ENCODE measurements at places on chromosomes 4 and X.

- no peak for DNase-seq
Measured at GRCh38 chrX:1391370-1391706, 575 bp downstream of the SLC25A6 start.

DNA sequence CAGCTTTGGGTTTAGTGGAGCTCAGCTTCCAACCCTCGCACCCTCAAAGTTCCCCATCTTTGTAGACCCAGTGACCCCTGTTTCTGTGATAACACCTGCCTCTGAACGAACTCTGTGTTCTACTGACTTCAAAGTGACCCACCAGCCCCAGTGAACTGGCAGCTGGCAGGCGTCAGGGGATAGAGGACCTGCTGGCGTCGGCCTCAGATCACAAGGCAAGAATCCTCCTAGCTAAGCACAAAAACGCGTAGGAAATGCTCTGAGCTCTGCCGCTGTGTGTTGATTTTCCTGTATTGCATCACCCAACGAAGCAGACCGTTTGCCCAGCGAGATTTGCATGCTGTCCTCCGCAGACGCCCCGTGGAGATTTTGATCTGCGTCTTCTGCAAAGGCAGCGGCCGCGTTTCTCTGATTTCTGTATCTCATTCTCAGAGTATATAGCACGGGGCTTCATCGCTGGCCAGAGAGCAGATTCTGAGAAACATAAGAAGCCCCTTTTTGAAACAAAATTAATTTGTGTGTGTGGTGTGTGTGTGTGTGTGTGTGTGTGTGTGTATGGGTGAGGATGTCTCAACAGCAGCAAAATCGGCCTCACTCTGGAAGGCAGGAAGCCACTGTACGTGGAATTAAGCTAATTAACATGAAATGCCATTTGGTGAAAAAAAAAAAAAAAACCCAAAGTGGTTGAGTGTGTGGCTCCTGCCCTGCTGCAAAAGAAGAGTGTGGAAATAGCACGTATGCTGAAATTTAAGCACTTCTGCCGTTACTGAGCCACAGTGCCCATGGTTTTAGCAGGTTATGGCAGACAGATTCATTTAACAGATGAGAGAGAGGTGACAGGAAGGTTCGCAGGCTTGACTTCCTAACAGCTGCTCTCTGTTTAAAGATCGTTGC lies 29.2 kb upstream of the ASMTL start:
- DNase-seq = no peak

DNA sequence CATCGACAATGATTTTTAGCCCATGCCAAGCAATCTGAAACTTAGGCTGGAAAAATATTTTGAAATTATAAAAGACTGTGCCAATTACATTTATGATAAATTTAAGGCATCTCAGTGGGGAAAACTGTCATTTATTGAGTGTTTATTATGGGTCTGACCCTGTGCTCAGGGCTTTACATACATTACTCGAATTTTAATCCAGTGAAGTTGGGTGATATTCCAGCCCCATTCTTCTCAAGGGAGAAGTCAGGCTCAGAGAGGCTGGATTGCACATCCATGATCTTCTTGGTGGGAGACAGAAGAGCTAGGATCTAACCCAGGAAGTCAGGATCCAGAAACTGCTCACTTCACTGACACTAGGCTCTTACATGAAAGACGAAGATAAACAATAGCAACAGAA lies 260.8 kb downstream of the QDPR start:
- no peak for DNase-seq

- no peak for DNase-seq
Measured at GRCh38 chr4:74188912-74189311, 31.0 kb downstream of the MTHFD2L start.

DNA sequence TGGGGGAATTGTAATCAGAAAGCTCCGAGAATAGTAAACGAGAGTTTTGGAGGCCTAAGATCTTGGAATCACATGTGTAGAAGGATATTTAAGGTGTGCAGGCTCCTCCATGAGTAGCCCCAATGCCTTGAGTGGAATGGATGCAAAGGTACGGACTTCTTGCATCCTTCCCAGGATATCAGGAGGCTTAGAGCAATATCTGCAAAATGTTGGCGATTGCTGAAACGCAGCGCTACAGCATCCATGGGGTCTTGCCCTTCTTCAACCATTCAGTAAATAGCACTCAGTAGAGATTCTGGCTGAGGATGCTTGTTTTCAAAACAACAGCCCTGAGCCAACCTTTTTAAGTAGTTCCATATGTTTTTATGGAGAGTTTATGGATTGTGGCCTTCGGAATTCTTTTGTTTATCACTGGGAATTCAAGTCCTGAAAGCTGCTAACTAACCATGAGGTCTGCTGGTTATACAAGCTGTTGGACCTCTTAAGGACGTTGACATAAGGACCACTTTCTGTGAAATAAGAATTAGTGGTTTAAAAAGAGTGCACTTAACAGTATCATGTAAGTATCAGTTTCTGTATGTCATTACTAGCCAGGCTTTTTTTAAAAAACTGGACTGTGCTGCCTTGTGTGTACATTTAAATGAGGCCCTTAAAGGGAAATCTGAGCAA lies 228.8 kb upstream of the PGRMC2 start:
- no peak for DNase-seq

- DNase-seq = no peak
Measured at GRCh38 chr4:139167774-139168444, 9.1 kb downstream of the ELF2 start.

- DNase-seq = no peak
Measured at GRCh38 chr4:105894660-105895582, at the start of gene NPNT. TSS of gene NPNT (plus strand) at chr4:105895471. CDS start at chr4:105895653, 182 bp downstream.

DNA sequence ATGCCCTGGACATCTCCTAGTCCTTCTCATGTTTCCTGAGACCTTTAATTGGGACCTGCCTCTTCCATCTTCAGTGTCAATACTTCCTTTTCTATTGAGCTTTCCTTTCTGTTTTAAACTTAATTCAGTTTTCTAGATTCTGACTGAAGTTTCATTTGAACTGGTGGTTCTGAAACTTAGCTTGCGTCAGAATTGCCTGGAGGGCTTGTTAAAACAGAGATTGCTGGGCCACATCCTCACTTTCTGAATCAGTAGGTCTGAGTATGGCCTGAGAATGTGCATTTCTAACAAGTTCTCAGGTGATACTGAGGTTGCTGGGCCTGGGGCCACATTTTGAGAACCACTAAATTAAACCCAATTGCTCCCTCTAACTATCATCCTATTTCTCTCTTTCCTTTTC lies 152.1 kb upstream of the DGKK start:
- DNase-seq = no peak

DNA sequence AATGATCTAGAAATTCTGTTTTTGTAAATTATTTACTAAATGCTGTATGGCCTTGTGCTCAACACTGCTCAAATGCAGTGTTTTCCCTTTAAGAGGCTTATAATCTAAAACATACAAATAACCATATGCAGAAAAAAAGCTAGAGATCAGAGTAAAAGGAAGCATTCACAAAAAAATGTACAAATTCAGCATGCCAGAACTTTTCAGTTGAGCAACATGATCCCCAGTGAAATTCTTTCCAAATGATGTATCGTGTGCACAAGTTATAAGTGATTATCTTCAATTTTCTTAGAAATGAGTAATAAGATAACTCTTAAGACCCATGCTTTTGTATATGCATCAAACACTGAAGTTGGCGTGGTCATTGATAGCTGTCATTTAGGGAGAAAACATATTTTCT lies 5.0 kb downstream of the GPC3 start:
- no peak for DNase-seq

- DNase-seq = no peak
Measured at GRCh38 chr4:76767983-76768382, 130.0 kb downstream of the SOWAHB start.

DNA sequence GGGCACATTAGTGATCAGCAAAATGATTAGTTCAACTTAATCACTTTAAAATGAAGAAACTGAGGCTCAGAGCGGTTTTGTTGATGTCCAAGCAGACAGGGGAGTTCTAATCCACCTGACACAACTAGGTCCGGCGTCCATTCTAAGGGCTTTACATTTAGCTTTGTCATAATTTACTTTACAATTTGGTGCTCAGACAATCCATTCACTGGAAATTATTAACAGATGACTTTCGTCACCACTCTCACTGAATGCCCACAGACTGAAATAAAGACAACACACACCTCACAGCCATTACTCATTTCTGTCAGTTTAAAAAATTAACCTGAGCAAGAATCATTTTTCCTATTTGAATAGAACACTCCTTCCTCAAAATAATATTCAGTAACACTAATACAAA lies 10.8 kb downstream of the NR3C2 start:
- no peak for DNase-seq

- no peak for DNase-seq
Measured at GRCh38 chr4:1964971-1965370, 43.8 kb downstream of the NELFA start.

DNA sequence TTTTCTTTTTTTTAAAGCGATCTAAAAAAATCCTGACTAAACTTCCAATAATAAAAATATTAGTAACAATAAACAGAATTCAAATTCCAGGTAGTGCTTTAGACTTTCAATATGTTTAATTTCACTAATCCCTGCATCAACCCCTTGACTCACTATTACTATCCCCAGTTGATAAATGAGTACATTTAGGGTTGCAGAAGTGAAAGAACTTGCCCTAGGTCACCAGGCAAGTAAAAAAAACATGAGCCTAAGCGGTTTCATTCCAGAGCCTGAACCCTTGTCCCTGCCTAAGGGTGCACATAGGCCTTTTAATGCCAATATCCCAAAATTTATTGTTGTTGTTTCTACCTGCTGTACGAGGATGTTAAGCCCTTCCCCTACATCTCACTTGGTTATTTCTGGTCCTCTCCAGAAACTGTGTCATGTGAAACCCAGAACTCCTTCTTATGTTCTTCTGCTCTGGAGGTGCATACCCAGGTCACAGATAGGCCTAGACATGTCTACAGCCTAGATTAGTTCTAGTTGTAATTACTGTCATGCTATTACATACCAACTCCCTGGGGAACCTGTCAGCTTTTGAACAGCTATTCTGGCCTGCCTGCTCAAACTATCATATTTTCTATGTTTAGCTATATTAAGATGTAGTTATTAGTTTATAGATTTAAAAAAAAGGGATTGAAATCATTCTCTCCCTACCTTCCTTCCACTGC lies 244.5 kb upstream of the PITX2 start:
- no peak for DNase-seq

- no peak for DNase-seq
Measured at GRCh38 chr4:143618811-143619210, 81.7 kb downstream of the FREM3 start.

DNA sequence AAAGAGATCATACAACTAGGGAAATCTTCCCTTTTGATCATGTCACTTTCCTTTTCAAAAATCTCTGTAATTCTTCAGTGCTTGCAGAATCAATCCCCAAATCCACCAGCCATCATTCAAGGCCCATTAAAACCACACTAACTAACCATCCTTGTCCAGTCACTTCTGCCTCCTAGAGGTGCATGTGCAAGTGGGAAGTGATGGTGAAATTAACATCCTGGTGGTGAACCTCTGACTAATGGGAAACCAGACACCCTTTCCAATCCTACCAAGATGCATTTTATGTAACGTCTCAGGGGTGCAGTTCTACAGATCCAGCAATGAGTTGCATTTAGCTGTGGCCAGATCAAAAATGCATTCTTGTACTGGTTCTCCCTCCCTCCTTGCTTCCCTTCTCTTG lies 341.8 kb downstream of the RAPGEF2 start:
- DNase-seq = no peak

Measured in cerebellar nuclear complex (tissue), 1 donor.